HuH-7.5 (cell line): ENCODE measurements at places on chromosomes 6 and 20.

DNA sequence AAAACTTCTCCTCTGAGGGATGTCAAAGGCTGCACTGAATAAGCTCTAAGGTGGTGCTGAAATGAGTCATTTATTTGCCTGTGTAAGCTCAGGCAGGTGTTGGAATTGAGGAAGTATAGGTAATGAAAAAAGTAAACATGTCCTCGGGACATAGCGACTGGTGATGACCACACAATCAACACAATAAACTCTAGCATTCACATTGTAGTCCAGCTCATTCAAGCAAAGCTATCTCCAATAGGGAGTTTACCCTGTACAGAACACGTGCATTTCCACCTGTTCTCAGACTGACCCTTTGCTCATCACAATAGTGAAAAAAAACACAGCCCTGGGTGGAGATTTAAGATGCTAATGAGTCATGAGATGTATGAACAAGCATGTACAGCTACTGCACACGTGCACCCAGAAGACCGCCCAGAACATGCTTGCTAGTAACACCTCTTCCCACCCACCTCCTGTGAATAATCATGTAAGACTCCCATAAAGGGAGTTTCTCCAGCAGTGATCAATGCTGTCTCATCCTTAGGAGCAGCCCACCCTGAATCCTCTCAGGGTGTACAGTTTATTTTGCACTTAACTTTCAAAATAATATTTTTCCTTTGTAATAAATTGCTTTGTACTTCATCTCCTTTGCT lies 33.0 kb upstream of the POU5F1 start:
- DNase-seq, result no peak

- no peak for DNase-seq
Observed at GRCh38 chr6:146913842-146914488, 290.3 kb upstream of the STXBP5 start.

- DNase-seq, result no peak
Observed at GRCh38 chr20:37421988-37422387, 76.0 kb downstream of the SRC start.

GRCh38 chr6:134519465-134519864 lies 201.6 kb upstream of the SGK1 start:
- DNase-seq, result no peak

- DNase-seq, result no peak
Observed at GRCh38 chr6:166777096-166777630, 150.1 kb upstream of the RPS6KA2 start.

DNA sequence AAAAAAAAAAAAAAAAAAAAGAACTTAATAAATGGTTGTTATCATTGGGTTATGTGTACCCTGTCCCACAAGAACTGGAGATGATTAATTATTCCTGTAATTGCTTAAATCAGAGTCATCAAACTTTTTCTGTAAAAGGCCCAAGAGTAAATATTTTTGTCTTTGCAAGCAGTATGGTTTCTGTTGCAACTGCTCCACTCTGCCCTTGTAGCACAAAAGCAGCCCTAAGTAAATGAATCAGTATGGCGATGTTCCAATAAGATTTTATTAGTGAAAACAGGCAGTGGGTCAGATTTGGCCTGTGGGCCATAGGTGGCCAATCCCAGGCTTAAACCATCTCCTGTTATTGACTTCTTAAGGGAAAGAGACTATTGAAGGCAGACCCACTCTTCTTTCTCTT lies 252.7 kb downstream of the TSHZ2 start:
- no peak for DNase-seq

- DNase-seq, result no peak
Observed at GRCh38 chr6:169194737-169195136, 58.9 kb downstream of the THBS2 start.

DNA sequence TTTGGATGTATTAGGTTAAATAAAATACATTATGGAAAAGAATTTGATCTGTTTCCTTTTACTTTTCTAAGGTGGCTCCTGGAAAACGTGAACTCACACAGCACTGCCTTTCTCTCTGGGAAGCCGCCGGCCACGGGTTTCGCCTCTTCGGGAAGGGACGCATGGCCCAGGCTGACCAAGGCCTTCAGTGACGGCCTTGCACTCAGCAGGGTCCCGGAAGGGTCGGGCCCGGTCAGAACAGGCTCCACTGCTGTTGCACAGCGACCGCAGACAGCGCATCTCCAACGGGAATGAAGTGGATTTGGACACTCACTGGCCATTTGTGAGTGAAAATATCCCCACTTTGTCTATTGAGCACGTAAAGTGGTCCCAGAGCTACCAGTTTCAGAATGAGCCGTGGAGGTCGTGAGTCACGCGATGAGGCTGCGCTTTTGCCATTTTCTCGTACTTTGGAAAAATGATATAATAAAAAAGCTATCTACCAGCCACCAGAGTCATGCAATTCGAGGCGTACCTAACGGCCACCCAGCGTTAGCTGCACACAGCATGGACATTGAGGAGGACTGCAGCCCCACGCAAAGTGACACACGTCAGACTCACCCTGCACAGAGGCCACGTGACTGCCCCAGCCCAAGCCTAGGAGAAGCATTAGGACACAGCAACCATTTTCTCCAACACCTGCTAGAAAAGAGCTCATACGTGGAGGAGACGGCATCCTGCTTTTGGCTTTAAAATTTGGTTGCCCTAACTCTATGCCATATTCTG lies 244.3 kb downstream of the TTLL2 start:
- DNase-seq, result no peak

DNA sequence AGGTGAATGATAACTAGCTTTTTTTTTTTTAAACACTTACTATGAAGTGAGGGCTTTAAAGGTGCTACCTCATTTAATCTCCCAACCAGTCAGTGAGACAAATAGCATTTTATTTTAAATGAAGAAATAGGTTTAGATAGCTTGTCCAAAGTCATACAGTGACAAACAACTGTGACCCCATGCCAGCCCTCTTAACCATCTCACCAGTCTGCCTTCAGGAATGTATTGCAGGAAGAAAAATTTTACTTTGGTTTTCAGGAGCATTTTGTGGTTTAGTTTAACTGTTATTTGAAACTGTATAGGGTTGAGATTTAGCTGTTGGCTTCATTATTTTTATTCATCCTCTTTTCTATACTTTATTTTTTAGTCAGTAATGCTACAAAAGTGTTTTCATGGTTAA lies 18.6 kb downstream of the DSE start:
- no peak for DNase-seq

GRCh38 chr20:6530779-6531315 lies 236.6 kb upstream of the BMP2 start:
- DNase-seq, result no peak

- DNase-seq, result no peak
Observed at GRCh38 chr6:74510878-74511277, 695.0 kb downstream of the COL12A1 start.

DNA sequence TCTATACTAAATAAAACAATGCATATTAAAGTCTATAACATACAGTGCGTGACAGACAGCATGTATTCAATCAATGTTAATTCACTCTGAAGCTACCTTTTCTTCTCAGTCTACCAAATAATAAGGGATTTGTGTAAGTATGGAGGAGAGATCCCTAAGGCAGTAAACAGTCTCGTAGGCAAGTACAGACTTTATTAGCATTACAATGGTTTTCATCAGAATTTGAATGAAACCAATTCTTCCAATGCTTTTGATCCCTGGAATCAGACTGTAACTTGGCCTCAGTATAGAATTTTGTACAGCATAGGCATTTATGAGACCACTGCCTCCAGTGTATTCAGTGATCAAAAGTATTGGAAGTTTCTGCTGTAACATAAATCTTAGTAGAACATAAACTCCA lies 19.5 kb downstream of the LYRM4 start:
- DNase-seq, result no peak

DNA sequence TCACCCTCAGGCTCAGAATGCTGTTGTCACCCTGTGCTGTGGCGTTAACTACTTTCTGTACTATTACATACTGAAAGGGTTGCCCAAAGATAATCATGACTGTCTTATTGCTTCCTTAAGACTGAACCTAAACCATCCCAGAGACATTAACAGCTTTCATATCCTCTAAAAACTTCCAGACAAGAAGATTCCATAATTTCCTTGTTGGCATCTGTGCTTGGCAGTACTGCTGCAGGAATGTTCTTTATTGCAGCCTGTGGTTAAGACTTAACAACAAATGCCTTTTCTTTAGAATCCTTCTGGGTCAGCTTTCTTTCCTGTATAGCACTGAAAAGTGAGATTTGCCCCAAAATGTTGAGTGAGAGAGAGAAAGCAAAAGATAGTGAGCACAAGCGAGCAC lies 109.7 kb downstream of the GJA10 start:
- no peak for DNase-seq

- no peak for DNase-seq
Observed at GRCh38 chr6:142958343-142958742, 13.4 kb upstream of the HIVEP2 start.

GRCh38 chr6:47852727-47853126 lies 70.9 kb downstream of the OPN5 start:
- no peak for DNase-seq

DNA sequence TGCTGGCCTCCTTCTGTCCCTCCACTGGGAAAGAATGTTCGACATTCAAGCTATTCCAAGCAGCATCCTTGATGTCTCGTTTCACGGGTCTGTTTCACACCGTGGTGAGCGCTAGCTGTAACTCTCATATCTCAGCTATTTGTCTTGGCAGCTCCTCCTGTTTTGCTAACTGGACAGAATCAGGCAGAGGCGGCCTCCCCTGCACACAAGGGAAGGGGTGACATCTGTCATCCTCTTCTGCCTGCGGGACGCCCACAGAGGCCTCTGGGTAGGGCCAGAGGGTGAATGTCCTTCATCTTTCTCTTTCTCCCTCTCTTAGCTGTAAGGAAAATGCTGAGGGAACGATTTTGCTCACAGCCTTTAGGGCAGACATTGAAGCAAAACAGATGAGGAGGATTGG lies 232.8 kb upstream of the GMDS start:
- DNase-seq, result no peak
